CD14-positive monocyte (primary cell): ENCODE measurements at places on chromosomes 1 and 21. TPM values are rescaled to one million over a fixed set of nuclear protein-coding genes. Genes with fewer than 3 reads are reported as not detected.

- no peaks in the 10 kb centered on the region for H3K36me3 ChIP-seq
- no peak overlapping the region for H3K4me3 ChIP-seq
- no peak for DNase-seq
Measured at GRCh38 chr1:56540467-56540866, 38.9 kb downstream of the PLPP3 start.

PADI2 gene
- 18.6 TPM for polyA plus RNA-seq

LCE1B gene
- polyA plus RNA-seq: not detected in 2 replicates

- no peak overlapping the region for H3K4me3 ChIP-seq
- H3K36me3 ChIP-seq: no peaks in the 10 kb centered on the region
- H3K27ac ChIP-seq: no peak overlapping the region
- peaks cover 7% of the 10 kb centered on the region for H3K4me1 ChIP-seq
- DNase-seq: no peak
Measured at GRCh38 chr1:45968941-45969666, 163.3 kb downstream of the PIK3R3 start.

DNA sequence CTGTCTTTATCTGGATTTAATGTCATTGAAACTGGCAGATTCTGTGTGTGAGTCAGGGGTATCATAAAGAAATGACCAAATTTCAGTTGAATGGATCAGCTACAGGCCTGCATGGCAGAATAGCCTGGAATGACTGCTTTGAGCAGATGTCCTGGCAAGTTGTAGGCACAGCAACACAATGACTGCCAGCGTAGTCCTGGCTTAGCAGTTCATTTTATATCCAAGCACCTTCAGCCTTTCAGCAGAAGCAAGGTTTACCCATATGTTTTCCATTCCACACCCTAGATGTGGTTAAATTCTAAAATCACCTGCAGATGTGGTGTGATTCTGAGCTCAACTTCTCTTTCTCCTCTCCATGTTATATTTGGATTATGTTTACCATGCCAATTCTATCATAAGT is 22.3 kb upstream of the PTGFR start:
- H3K4me3 ChIP-seq: no peak overlapping the region
- H3K36me3 ChIP-seq: no peaks in the 10 kb centered on the region
- no peak for DNase-seq
- H3K27me3 ChIP-seq: no peaks in the 10 kb centered on the region

DNA sequence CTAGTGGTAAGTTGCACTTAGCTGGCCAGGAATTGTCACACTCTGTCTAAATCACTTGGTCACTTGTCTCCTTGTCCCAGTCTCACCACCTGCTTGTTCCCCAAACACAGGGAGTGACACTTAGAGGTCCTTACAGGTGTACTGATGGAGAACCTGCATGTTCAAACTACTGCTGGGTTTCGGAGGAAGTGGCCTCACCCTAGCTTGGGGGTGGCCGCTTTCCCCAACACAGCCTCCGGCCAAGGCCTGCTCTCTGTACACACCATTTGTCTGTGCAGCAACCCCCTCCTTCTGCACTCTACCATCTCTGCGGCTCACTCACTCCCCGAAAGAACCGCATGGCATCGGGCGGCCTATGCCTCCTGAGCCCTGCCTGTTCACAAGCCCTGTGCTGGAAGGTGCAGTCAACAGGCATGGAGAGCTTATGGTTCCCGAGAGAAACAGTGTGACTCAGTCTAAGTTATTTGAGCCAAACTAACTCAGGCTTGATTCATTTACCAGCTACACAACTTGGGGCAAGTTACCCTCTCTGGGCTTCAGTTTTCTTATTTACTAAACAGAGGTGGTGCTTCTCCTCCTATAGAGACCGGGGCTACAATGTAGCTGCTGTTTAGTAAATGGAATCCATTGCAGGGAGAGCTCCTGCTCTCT is 10.5 kb upstream of the SPRR4 start:
- DNase-seq: no peak
- no peaks in the 10 kb centered on the region for H3K27me3 ChIP-seq
- H3K27ac ChIP-seq: no peak overlapping the region
- H3K4me3 ChIP-seq: no peak overlapping the region
- no peaks in the 10 kb centered on the region for H3K36me3 ChIP-seq

DNA sequence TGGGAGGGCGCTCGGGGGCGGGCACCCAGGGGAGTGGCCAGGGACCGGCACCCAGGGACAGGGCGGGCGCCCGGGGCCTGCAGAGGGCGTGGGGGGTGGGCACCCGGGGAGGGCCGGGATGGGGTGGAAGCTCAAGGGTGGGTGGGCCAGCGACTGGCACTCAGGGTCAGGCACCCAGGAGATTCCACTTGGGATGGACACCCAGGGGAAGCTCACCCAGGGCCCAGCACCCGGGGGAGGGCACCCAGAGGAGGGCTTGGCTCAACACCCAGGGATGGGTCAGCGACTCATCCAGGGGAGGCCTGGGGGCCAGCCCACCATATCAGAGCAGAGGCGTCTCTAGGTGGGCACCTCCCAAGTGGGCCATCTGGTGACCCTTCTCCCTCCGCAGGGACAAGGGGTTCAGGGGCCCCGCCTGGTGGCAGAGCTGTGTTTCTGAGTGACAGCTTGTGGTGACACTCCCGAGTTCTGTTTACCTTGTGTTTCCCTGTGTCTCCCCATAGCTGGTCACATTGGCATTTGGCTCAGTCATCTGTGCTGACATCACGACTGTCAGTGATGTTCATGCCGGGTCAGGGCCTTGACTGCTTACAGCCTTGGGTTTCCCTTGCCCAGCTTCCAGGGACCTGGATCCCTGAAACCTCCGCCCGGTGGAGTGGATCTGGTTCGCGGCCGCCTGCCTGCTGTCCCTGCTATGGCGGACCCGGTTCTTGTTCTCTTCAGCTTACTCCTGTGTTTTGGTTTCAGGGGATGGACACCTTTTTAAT is 749 bp downstream of the IBA57 start:
- peak overlapping the region; percentile 75 for H3K4me3 ChIP-seq
- H3K27me3 ChIP-seq: no peaks in the 10 kb centered on the region
- DNase-seq: peak; percentile 97
- peak overlapping the region; percentile 99 for H3K27ac ChIP-seq

SLFNL1 gene
- polyA plus RNA-seq: not detected

GRCh38 chr1:225914947-225915346 is 9.1 kb downstream of the PYCR2 start:
- no peak overlapping the region for H3K27ac ChIP-seq
- H3K36me3 ChIP-seq: peaks cover 31% of the 10 kb centered on the region
- no peak for DNase-seq
- peaks cover 9% of the 10 kb centered on the region for H3K4me1 ChIP-seq

KIF14 gene
- polyA plus RNA-seq: 0.18 TPM

DNA sequence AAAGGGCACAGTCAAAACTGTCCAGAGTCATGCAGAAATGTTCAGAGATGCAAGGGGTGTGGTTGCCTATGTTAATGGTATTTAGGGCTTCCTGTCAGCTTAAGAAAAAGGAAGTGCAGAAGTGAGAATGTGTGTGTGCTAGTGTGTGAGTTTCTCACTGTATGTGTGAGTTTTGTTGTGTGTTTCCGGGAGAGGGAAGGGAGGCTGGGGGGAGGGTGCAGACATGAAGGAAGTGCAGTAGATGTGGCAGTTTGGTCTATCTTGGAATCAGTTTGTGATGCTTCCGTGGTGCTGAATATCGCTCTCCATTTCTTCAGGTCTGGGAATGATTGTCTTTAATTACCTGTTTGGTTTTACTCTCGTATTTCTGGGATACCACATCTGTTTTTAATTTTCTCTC is 16.5 kb upstream of the ATP6V1G3 start:
- H3K4me3 ChIP-seq: peak overlapping the region; percentile 27
- peaks cover 33% of the 10 kb centered on the region for H3K4me1 ChIP-seq
- H3K36me3 ChIP-seq: no peaks in the 10 kb centered on the region
- no peaks in the 10 kb centered on the region for H3K27me3 ChIP-seq

- peaks cover 86% of the 10 kb centered on the region for H3K36me3 ChIP-seq
- no peaks in the 10 kb centered on the region for H3K4me1 ChIP-seq
- H3K4me3 ChIP-seq: no peak overlapping the region
Measured at GRCh38 chr1:161805399-161806197, 39.5 kb downstream of the ATF6 start.

DNA sequence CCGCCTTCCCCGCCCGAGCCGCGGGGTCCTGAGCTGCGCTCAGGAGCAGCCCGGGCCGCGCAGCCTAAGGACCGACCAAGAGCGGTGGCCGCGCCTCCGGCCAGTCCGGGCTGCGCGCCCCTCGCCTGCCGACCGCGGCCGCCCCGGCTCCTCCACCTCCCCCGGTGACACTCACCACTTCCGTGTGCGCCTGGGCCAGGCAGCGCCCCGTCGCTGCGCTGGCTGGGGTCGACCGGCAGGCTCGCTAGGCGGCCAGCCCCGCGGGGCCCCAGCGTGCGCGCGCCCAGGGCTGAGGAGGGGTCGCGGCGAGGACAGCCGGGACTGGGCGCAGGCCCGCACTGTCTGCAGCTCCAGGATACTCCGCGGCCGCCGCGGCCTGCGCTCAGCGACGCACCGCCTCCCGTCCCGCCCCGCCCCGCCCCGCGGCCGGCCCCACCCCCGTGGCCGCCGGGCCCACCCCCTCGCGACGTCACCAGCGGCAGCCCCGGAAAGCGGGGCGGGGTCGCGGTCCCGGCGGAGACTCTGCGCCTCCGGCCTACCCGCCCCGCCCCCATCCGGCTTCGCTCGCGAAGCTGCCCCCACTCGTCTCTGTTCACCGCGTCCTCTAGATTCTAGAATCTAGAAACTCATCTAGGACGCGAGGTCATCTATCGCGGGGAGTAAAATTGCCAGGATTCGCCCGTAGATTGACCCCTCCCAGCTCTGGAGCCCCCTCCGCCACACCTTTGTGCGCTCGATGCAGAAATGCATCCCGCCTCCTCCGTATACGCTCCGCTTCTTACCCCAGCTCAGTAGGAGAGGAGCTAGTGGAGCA is at the start of gene JAK1:
TSS of gene JAK1 (minus strand) at position 392 of the 814 bp plus-strand sequence. CDS start 80,285 bp downstream, outside the sequence.
- no peaks in the 10 kb centered on the region for H3K36me3 ChIP-seq
- H3K27ac ChIP-seq: peak within 1 kb of the TSS; percentile 63
- peak within 1 kb of the TSS; percentile 97 for H3K4me3 ChIP-seq

SH3BGR gene
- 0.72 TPM for polyA plus RNA-seq

GRCh38 chr1:205304046-205304694 is 17.4 kb downstream of the NUAK2 start:
- peaks cover 80% of the 10 kb centered on the region for H3K36me3 ChIP-seq
- no peaks in the 10 kb centered on the region for H3K27me3 ChIP-seq
